HS-5 (cell line): ENCODE measurements at places on chromosomes 3 and 15.

DNA sequence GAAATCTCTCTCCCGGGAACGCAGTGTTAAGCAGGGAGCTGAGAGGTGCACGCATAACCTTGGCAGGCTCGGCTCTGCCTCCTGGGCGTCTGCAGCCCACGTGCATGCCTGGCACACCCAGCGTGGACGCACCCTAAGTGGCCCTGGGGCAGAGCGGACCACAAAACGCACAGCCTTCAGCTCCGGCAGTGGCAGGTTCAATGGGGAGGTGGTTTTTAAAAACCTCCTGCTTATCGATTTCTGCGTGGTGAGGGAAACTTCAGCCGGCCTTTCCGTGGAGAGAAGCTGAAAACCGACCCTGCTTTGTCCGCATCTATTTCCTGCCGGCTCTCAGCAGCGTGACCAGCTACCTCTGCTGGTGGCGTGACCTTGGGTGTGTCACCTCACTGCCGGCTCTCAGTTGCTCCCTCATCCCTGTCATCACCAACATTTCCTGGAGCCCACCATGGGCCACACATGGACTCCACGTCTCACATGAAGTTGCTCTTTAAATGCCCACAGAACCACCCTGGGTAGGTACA, 134.8 kb upstream of the MEF2A start:
- no peak for DNase-seq

GRCh38 chr3:187104342-187104741, 35.0 kb downstream of the RPL39L start:
- DNase-seq, result no peak

- DNase-seq, result no peak
Measured at GRCh38 chr3:69209413-69209812, 87.0 kb upstream of the LMOD3 start.

- no peak for DNase-seq
Measured at GRCh38 chr3:122660297-122660974, 20.2 kb upstream of the PARP14 start.
